ENCODE measurements at places on chromosomes 3 and 15.

DNA sequence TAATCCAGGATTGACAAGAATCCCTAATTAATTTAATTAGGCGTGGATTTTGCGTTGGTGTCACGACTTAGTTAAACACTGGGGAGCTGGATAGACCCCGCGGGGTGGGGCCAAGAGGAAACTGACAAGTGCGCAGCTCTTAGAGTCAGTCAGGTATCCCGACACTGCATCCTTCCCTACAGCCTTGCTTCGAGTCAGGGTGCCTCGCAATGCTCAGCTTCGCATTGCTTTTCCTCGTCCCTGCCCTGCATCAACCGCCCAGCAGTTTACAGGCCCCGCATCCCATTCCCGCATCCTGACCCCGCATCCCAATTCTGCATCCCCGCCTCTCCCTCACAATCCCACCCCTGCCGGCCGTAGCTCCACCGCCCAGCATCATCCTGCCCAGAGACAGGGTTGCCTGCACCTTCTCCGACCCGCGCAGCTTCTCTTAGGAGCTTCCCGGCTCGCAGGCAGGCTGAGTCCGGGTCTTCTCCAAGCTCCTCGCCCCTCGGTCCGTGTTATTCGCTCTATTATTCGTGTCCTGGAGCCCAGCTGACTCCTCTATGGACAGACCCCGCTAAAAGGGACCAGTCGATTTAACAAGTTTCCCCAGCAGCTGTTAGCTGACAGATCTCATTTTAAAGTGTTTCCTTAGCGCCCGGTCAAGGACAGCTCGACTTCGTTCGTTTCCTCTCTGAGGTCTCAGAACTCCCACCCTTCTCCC, 699 bp upstream of the SHOX2 start:
- DNase-seq: no peak

DNA sequence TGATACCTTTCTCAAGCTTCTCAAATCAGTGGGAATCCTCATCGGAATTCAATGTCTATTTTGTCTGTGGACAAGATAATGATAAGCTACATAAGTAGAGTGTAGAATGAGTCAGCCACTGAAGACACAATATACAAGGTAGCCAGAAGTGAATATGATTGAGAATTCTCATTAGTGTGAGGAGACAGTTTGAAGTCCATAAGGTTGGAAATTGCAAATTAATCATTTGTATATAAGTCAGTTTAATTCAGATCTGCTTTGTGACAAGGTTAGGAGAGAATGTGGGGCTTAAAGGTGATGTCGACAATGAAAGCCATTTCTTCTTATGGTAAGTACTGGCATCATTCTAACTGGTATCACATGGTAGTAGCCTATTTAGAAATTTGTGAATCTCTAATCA, 4.2 kb downstream of the ARPP21 start:
- DNase-seq: no peak

- peak; percentile 82 for DNase-seq
Observed at GRCh38 chr3:45145681-45146614, at the start of gene CDCP1. Gene CDCP1 (minus strand): TSS chr3:45146378. CDS start chr3:45146287, 91 bp downstream.

DNA sequence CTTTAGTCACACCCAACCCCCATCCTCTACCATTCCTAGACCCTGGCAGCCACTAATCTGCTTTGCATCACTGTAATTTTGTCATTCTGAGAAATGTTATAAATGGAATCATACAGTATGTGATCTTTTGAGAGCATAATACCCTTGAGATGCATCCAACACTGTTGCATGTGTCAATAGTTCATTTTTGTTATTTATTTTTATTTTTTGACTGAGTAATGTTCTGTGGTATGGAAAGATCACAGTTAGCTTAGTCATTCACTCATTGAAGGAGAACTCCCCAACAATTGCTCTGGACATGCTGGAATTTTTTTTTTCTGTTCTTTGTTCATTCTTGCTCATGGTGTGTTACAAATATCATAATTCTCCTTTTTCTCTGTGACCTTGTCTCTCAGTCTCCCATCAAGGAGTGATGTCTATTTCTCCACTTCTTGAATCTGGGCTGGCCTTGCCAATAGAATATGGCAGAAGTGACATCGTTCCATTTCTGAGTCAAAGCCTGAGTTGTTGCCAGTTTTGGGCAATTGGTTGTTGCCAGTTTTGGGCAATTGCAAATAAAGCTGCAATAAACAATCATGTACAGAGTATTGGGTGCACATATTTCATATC, 6.8 kb upstream of the ADPGK start:
- DNase-seq: no peak

DNA sequence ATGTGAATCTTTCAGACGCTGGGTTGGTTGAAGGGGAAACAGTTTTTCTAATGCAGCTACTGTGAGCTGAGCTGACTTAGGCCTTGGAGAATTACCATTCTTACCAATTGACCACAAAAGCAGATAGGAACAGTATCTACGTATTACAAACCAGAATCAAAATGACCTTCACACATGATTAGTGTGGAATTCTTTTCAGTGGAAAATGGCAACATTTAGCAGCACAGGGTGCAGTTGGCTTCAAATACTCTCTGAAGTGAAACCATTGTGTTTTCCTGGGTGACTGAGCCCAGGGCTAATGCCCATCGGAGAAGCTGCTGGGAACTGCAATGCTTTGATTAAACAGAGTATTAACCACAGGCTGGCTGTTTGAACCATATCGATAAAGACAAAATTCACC, 40.2 kb upstream of the GOLGA8J start:
- no peak for DNase-seq

- no peak for DNase-seq
Observed at GRCh38 chr3:44411031-44411645, 66.3 kb downstream of the ZNF445 start.

DNA sequence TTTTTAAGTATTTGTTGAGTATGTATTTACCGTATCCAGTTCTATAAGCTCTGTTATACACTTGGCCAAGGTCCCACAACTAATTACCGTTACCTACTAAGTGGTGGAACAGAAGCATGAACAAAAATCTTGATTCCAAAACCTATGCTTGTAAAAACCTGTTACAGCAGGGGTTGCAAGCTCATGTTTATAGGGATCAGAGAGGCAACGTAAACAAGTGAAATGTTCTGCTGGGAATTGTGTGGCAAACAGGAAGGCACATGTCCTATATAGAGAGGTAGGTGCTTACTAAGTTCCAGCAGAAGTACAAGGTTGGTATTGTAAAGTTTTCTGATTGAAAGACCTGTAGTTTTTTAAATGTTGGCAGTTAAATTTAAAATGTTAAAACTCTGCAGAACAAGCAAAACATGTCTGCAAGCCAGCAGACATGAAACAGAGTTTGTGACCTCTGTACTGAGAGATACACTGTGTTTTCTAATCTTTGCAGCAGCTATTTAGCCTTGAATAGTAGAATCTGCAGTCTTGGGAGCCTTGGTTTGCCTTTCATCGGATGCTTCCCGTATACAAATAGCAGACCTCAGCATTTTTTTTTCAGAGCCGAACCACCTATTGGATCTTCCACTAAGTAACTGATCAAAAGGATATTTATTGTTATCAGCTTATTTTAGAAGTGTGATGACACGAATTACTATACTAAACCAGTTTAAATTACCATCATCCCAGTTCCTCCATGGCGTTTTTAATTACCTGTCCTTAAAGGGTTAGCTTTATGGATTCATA, 11.4 kb downstream of the IREB2 start:
- no peak for DNase-seq

- no peak for DNase-seq
Observed at GRCh38 chr15:68047826-68048225, 6.3 kb upstream of the PIAS1 start.

GRCh38 chr3:56868706-56869105, 67.0 kb upstream of the ARHGEF3 start:
- DNase-seq: no peak

DNA sequence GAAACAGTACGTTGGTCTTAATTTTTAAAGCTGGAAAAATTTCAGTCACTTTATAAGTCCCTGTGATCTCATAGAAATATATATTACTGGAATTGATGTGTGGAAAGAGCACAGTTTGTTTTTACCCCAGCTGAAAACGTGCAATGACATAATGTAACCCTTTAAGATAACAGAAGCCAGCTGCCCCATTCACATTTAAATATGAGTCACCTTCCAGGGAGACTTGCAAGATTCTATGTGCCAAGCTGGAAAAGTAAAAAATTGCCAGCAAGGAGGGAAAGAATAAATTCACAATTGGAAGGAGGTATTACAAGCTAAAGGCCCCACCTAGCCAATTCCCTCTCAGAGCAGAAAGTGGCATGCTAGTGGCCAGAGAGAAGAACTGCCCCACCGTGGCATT, 50.2 kb downstream of the SAMMSON start:
- no peak for DNase-seq

DNA sequence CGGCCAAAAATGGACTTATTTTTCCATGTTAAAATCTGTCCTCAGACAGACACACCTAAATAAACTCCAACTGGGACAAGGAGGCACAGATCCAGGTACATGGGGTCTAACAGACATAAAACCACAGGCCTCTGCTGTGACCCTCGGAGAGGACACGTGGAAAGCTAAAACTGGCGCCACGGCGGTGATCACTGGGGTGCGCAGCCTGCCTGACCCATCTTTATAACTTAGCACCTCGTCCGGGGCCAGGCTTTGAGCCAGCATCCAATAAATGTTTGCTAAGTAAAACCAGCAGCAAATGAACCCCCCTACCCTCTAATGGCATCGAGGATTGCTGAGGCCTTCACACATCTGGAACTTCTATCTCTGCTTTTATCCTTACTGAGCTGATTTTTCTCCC, 15.3 kb downstream of the PCSK6 start:
- peak; percentile 59 for DNase-seq

GRCh38 chr3:63727233-63727632, 74.8 kb downstream of the SNTN start:
- no peak for DNase-seq

DNA sequence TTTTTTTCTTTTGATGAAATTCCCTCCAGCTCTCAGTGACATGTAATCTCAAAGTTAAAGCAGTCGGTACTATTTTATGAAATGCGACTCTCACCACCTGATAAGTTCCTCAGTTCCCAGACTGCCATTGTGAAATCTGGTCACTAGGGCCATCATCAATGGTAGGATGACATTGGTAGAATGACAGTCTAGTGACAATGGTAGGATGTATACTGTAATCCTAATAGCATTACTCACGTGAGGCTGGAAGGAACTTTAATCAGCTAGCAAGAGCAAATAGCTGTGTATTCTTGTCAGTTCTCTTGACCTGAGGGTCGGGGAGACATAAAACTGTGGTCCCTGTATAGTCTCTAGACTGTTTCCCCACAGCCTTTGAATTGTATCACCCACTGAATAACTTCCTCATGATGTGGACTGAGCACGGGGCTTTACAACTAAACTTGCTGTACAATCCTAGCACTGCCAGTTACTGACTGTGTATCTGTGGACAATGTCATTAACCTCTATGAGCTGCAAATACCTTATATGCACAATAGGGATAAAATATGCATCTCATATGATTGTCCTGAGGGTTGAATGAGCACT, 23.2 kb downstream of the TRAT1 start:
- no peak for DNase-seq

- DNase-seq: no peak
Observed at GRCh38 chr3:38720465-38720864, 71.0 kb upstream of the SCN5A start.

GRCh38 chr3:131957511-131957910, 77.3 kb downstream of the CPNE4 start:
- no peak for DNase-seq

DNA sequence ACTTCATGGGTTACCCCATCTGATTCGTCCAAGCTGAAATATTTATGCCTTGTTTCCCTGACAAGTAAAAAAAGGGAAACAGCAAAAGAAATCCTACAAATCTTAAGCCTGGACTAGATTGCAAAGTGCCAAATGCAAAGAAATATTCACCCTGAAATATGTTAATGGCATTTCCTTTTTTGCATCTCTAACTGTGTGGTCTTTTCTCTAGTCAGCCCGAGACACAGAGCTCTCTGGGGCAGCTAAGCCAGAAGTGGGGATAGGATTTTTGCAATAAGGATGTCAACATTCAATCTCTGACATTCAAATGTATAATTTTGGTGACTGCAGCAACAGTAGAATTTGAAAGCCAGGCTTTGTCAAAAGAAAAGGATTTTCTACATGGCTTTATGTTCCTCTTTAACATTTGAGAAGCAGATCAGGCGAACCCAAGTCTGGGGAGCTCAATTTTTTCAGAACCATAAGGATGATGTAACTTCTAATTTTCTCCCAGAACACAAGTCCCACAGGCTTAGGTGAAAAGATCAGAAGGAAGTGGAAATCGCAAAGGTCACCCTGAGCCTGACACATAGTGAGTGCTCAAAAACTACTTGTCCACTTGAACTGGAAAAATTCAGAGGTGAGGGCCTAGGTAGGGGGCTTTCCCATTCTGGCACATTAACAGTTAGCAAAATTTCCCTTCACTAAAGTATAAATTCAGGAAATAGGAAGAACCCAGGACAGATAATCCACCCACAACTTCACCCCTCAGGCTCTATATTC, 28.2 kb upstream of the KCNMB3 start:
- DNase-seq: no peak

GRCh38 chr15:61226361-61227256, 2.5 kb downstream of the RORA start:
- DNase-seq: no peak

- DNase-seq: no peak
Observed at GRCh38 chr3:122727766-122728165, 47.1 kb downstream of the PARP14 start.

DNA sequence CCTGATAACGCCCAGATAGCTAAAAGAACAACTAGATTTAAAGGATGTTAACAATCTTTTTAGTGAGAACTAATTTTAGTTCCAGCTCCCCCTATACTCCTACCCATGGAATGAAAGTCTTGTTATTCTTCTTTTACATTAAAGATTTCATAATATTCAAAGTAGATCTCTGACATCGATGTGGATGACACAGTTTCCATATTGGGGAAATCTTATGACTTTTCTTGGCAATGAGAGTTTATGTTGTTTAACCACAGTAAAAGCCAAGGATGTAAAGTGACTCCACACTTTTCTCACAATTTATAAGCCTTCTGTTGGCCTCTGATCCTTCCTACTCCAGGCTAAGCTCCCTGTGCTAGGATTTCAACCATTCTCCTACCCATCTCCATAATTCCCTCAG, 332.6 kb upstream of the KCNMB2 start:
- DNase-seq: no peak

GRCh38 chr15:34365836-34366235, 1.2 kb downstream of the LPCAT4 start:
- DNase-seq: no peak

GRCh38 chr3:178514401-178514800, 21.8 kb upstream of the KCNMB2 start:
- no peak for DNase-seq

DNA sequence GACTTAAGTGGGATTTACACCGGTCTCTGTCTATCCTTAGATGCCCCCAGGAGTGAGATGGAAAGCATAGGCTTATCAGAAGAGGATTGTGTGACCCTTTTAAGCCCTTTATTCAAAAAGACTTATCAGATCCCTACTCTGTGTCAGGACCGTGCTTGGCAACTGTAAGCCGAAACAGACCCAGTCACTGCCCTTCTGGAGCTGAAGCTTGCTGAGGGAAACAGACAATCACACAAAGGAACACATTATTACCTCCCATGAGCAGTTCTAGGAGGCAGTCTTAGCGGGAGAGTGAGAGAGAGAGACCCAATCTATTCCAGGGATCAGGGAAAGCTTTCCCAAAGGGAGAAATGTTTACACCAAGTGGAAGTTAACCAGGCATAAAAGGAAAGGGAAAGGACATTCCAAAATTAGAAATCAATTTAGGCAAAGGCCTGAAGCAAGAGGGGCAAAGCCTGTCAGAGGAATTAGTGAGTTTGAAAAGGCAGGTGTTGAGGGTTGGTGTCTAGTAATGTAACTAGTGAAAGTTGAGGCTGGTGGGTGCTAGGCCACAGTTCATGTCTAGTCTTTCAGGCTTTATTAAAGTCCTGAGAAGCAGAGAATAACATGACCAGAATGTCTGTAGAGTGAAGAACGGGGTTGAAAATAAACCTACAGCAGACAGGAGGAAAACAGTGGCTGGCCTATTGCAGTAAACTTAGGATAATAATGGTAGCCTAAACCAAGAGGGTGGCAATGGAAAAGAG, 86.7 kb downstream of the THBS1 start:
- DNase-seq: no peak
